ENCODE measurements at places on chromosomes 2 and 18.

DNA sequence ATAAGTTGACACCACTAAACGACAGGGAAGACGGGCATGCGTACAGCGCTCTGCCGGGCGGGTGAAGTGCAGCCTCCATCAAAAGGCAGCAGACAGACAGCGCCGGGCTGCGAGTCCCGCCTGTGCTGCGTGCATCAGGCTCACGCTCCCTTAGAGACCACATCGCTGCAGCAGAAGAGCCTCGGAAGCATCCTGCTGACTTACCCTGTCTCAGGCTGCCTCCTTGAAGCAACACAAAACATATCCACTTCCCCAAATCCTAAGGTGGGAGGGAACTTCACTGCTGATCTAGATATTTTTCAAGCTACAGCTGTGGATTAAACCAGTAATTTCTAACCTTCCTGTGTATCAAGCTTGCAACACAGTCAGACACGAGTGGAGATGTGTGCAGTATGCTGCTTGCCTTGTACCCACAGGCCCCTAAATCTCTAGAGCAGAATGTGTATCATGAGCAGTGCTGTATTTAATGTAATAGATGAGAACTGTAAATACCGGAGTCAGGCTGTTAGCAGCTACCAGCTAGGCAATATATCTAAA lies 6.4 kb downstream of the MYT1L start:
- no peak for DNase-seq

DNA sequence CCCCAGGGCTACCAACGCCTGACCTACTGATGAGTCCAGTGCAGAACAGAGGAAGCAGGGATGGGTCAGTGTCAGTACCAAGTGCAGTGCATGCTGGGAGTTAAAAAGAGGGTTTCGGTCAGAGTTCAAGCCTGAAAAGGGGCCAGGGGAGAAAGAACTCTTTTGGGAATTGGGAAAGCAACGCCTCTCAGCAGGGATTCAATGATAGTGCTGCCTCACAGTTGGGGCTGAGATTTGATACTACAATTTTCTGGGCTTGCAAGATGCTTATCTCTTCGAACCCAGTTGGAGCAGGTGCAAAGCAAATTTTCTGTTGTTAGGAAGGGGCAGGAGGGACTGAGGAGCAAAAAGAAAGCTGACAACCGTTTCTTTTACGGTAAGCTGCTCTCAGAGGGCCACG lies 82.6 kb downstream of the CERKL start:
- no peak for DNase-seq

DNA sequence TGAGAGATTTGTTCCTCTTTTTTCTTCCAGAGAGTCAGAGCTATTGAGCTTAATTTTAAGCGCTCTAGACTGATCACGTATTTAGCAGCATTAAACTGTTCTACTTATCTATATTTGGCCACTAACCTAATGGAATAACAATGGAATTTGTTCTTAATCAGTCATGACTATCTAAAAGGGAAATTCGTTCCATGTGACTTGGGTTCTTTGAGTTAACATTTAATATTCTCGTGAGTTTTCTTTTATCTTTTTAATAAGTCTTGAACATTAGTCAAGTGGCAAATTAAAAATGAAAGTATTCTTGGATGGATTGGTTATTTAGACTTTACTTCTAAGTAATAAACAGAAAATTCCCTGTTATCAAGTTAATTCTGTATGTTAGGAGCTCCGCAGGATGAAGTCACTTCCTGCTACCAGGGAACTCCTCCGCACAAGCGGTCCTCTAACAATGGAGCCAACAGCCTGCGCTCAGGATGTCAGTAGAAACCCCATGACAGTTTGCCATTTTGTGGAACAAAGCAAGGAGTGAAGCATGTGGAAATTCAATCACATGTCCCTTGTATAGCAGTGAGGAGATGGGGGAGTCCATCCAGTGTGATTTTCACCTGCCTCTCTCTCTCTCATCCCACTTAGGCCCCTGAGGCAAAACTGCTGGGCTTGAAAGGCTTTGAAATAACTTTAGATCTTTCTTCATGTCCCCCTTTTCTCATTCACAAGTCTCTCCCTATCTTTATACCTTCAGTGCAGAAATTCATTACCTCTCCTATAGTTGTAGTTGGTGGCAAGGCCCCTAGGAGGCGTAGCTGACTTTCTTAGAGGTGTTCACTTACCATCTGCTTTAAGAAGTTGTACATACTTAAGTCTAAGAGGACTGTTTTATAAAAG lies 138.1 kb downstream of the WDR7 start:
- DNase-seq: peak; percentile 23

- DNase-seq: no peak
Observed at GRCh38 chr2:60149176-60149575, 404.3 kb downstream of the BCL11A start.

DNA sequence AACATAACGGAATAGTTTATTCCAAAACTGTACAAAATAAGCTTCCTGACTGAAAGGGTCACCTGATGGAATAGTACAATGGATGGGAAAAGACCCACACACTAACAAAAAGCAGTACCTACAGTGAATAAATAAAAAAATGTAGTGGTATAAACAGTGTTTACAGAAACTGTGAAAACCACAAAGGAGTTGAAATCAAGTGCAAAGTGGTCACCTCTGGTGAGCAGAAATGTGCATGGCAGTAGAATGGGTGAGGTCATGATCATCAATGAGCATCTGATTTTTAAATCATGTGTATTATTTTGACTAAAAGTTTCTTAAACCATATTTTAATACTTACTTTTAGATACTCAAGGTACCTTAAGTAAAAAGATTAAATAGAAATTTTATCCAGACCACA lies 11.4 kb downstream of the WDSUB1 start:
- no peak for DNase-seq

DNA sequence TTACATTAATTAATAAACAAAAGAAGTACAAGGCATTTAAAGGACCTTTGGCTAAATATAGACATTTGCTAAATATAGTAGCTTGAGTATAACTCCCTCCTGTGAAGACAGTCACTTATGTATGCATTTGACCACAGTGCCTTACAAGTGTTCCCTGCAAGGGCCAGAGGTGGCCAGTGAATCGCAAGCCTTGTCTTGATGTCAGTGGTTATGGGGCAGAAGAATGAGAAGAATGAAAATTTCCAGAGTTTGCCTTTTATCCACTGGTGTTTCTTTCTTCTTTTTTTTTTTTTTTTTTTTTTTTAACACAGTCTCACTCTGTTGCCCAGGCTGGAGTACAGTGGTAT lies 1.8 kb downstream of the LRRFIP1 start:
- peak; percentile 86 for DNase-seq

DNA sequence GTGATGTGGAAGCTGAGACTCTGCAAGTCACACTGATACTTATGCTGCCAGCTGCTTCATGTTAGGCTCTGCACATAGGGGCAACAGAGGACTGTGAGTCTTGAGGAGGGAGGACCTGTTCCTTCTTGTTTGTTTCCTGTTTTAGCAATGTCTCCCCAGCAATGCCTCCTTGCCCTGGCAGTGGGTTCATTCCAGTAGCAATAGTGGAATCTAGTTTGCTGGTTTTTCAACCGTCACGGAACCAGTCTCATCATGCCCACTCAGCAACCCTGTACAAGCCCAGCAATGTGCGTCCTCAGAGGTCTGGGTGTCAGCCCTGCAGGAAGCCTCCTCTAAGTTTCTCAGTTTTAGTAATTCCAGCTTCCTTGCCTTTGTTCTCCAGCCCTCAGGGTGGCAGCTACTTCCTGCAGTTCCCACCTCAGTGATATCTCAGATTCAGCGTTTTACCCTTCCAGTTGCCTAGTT lies 20.5 kb upstream of the ITGB6 start:
- no peak for DNase-seq

DNA sequence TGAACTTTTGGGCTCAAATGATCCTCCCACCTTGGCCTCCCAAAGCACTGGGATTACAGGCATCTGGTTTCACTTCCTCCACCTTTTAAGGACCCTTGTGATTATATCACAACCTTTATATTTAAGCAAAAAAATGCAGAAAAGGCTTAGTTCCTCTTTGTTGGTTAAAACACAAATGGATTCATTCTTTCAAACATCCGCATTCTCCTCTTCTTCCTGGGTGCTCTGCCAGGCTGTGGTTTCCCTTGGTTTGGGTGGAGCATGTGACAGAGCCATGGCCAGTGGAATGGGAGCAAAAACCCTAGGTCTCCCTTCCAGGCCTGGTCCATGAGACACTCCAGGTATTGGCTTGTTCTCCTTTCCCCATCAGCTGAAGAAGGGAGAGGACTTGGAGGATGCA lies 9.9 kb upstream of the SLC66A3 start:
- DNase-seq: no peak

DNA sequence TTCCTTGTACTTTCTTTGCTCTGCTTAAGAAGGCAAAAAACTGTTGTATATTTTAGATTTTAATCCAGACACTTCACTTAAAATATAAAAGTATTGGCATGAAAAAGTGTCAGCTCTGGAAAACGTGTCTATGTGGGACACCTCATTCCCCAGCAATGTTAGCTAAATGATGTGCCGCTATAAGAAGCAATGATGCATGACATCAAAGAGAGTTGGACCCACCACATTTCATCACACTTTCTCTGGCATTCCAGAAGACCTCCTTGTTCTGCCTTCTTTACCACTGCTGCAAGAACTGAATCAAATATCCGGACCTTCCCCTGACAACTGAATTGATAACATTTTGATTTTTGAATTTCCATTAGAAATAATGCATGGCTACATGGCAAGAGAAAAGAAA lies 242.4 kb upstream of the TANK start:
- DNase-seq: no peak

DNA sequence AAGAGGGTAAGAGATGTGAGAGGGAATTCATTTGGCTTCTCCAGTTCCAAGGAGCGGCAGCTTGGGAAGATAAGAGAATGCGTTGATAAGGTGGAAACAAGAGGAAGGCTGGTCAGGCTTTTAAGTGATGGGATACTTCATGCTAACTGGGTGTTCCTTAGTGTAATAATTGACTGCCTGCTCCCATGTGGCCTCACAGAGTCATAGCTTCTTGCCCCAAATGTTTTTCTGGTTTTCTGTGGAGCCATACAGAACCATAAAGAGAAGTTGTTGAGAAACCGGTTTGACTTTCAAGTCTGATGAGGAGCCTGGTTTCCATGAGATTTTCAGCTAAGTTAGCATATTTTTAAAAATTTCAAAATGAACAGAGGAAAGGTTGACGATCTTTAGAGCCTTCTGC lies 97.5 kb upstream of the ZFP36L2 start:
- no peak for DNase-seq

DNA sequence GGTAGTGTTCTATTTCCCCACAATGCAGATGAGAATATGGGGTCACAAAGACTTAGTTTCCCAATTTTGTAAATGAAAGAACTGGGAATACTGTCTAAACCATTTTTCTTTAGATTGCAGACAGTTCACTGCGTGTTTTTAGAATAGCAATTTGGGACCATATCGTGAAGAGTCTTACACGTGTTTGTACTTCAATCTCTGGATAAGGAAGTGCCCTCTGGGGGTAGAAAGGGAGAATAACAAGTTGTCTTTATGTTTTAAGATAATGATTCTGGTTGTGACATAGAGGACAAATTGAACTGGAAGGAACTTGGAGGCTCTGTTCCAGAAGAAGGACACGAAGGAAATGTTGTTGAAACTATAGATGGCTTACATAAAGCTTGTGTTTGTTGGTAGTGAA lies 457.7 kb downstream of the CBLN2 start:
- no peak for DNase-seq

- peak; percentile 24 for DNase-seq
Observed at GRCh38 chr2:143030127-143030526, 99.1 kb upstream of the ARHGAP15 start.

- DNase-seq: peak; percentile 68
Observed at GRCh38 chr2:159562248-159562647, 54.1 kb downstream of the BAZ2B start.

GRCh38 chr2:238169708-238170251 lies 11.0 kb downstream of the ERFE start:
- peak; percentile 99 for DNase-seq

DNA sequence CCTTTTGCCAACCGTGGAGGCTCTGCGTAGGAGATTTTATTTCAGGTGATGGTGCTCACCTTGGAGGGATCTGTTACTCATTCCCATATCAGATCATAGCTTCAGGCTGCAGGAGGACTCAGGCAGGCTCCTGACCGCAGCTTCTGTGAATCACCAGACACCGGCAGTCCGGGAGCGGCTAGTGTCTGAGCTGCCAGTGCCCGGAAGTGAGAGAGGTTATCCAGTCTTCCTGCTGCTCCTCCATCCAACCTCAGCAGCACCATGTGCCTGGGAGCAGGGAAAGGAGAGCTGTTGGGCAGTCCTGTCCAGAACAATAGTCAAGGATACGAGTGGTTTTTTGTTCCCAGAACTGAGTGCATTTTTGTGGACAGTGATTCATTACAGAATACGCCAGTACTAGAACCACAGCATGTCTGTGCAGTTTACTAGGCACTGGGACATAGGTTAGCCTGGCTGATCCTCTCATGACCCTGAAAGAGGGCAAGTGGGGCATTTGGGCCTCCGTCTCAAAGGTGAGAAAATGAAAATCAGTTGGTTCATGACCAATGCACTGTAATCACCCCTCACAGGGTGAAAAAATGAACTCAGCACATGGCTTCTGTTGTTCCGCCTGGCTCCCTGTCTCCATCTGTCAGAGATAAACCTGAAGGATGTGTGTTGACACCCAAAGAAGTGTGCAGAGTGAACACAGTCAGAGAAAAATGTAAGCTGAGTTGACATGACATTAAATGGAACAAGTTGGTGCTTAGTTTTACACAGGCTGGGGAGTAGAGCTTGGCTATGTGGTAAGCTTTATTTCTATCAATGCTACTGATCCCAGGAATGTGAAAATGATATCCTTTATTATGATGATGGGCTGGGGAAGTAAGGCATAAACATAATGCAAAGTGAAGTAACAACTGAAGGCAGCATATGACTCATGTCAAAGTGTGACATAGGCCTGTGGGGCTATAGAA lies 12.2 kb downstream of the FHOD3 start:
- peak; percentile 91 for DNase-seq

- DNase-seq: peak; percentile 92
Observed at GRCh38 chr2:204842661-204843485, 297.6 kb downstream of the PARD3B start.

DNA sequence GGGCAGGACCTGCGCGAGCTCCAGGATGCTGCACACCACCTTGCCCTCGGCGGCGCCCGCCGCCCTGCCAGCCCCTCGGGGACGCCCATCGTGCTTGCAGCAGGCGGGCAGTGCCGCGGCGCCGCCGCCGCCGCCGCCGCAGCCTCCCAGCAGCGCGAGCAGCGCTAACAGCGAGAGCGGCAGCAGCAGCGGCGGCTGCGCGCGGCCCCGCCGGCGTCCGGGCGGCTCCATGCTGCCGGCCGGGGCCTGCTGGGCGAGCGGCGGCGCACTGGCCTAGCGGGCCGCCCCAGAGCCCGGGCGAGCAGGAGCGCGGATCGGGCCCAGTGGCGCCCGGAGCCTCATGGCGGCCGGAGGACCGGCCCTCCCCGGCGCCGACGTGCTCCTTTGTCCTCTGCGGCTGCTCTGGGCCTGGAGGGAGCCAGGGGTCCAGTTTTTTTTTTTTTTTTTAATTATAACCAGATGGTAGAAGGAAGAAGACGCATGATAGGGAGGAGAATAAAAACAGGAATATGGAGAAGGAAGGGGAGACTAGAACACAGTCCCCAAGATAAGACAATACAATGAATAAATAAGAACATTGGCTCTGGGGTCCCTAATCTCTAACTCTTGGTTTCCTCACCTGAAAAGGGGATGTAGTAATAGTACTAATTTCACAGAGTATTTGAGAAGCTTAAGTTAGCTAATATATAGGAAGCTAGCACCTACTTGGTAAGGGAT lies 17.1 kb upstream of the ANKRD62 start:
- DNase-seq: peak; percentile 43

GRCh38 chr2:231671270-231672050 lies 36.9 kb upstream of the PTMA start:
- no peak for DNase-seq

- no peak for DNase-seq
Observed at GRCh38 chr2:231413456-231413855, 17.9 kb downstream of the B3GNT7 start.
